SW 1271 (cell line): ENCODE measurements at places on chromosomes 3 and 15.

DNA sequence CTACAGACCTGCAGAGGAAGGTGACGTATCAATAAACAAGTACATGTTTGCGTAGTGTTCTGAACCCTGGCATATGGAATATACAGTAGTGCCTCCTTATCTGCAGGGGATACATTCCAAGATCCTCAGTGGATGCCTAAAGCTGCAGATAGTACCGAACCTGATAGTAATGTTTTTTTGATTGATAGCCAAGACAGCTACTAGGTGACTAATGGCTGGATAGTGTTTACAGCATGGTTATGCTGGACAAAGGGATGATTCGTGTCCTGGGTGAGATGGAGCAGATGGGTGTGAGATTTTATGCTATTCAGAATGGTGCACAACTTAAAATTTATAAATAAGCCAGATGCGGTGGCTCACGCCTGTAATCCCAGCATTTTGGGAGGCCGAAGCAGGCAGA, 55.8 kb upstream of the IGF2BP2 start:
- DNase-seq = no peak

GRCh38 chr3:122942937-122943827, 84.4 kb downstream of the SEMA5B start:
- DNase-seq = peak; percentile 61

DNA sequence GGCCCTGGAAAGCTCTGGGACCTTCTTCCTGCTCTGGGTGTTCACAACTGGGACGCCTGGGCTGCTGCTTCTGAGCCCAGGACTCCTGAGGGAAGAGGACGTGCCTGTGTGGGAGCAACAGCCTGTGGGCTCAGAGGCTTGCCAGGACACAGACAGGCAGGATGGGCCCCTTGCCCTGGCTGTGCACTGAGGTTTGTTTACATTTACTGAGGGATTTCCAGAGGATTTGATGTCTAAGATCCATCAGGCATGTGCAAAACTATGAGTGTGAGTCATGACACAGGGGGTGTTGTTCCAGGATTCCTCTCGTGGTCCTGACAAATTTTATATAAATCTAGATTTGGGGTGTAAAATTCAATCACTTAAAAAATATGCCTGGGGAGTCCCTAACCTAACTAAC, 10.6 kb downstream of the CCR9 start:
- no peak for DNase-seq

- DNase-seq = no peak
These were observed 42.7 kb downstream of the HDGFL3 start for GRCh38 chr15:83164771-83165404.

DNA sequence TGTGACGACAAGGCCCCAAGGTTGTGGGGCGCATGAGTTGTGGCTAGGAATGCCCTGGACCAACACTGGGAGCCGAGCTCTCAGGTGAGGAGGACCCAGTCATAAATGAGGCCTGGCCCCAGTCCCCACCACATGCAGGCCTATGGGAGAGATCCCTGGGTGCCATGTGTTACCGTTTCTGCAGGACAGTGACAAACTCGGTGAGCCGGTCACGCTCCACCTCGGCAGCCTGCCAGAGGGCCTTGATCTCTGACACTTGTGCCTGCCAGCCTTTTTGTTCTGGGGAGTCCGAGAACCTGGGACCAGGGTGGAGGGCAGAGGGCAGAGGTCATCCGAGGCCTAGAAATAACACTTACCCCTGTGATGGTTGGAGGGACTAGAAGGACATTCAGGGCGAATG, 27.7 kb upstream of the HHATL start:
- DNase-seq = no peak

DNA sequence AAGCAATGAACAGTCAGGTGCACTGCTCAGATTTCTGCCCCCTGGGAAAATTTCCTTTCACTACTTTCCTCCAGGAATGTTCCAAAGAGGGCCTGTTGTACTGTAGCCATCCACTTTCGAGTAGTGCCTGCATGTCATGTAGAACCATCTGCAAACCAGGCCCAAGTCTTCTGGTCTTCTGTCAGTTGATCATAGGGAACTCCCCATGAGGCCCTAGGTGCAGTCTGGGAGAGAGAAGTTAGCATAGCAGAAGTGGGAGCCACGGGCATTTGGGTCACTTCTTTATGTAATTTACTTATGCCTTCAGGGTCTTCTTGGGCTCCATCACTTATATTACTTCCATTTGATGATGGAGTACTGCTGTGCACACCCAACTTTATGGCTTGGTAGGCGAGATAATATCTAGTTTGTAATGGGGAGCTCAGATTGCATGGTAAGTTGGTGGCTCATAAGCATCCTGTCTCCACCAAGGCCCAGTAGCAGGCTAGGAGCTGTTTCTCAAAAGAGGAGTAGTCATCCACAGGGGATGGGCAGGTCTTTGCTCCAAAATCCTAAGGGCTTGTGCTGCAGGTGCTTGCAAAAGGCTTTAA, 151.4 kb downstream of the NFKBIZ start:
- no peak for DNase-seq

DNA sequence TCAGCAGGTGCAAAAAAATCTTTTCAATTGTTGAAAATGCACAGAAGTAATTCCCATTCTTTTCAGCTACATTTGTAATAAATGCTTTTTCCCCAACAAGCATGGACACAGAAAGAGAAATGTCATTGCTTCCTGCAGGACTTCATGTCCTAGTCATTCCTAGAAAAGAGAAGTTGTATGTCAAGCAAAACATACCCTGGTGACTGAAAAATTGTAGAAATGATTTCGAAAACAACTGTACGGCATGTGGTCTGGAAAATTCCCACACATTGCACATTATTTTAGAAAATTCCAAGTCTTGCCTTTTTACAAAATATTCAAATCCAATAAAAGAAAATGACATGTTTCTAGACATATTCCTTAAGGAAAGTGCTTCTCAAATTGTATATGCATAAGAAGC, 50.4 kb upstream of the ALCAM start:
- no peak for DNase-seq

GRCh38 chr3:176839901-176840300, 357.4 kb downstream of the TBL1XR1 start:
- no peak for DNase-seq

GRCh38 chr15:79522656-79523055, 90.5 kb downstream of the MINAR1 start:
- no peak for DNase-seq

GRCh38 chr3:144270100-144270499, 298.5 kb downstream of the DIPK2A start:
- DNase-seq = no peak

GRCh38 chr15:90904746-90905145, 1.6 kb downstream of the MAN2A2 start:
- no peak for DNase-seq

DNA sequence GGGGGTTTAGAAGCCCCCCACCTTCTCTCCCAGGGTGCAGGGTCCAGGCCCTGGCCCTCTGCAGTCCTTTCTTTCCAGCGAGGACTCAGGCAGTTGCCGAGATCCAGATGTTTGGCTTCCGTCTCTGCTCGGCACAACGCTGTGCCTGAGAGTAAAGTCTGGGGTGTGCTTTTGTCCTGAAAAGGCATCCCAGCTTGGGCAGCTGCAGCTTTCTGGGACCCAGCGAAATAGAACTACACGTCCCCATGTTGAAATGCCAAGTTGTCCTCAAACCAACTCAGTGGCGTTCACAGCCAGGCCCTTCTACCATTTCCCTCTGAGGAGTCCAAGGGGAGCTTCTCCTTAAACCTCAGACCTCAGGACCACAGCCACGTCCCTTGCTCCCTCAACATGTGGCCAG, 23.1 kb downstream of the FGD5 start:
- DNase-seq = no peak

GRCh38 chr3:13828501-13829265, 51.2 kb downstream of the WNT7A start:
- no peak for DNase-seq

DNA sequence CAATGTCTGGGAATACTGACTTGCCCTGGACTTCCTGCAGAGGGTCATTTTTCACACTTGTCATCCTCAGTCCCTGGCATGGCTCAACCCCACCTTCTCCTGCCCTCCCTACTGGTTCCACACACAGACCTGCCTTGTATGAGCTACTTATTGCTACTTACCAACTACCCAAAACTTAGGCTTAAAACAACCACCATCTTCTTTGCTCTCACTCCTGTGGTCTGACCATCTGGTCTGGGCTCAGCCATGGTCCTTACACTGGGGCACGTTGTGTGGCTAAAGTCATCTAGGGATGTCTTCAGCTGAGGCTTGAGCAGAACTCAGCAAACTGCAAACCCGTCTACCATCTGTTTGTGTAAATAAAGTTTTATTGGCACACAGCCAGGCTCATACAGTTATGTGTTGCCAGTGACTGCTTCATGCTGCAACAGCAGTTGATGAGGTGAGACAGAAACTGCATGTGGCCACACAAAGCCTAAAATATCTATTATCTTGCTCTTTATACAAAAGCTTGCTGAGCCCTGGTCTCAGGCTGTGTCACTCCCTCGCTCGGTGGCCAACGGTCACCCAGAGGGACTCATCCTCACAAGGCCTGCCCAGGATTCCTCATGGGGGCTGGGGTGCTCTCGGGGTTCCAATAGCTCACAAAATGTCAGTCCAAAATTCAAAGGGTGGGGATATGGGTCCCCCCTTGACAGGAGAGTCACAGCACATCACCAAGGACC, 43.5 kb downstream of the KLF15 start:
- DNase-seq = no peak

GRCh38 chr3:177474652-177475355, 277.5 kb upstream of the TBL1XR1 start:
- no peak for DNase-seq

- no peak for DNase-seq
These were observed 512.3 kb upstream of the MDFIC2 start for GRCh38 chr3:70824773-70825172.

DNA sequence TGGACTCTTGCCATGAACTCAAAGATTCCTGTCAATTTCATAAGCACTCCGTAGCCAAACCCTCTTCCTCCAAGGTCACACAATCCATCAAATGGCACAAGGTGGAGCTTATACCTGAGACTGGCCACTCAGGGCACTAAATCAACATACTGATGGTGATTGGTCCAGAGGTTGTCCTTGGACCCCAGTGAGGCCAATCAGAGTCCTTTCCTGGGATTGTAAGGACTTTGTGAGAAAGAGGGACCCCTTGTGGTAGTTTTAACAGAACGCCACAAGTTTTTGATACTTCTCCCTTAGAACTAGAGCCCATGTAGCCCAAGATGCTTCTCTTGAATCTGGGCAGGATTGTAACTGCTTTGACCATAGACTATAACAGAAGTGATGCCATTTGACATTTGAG, 44.4 kb upstream of the LARS2 start:
- DNase-seq = no peak

DNA sequence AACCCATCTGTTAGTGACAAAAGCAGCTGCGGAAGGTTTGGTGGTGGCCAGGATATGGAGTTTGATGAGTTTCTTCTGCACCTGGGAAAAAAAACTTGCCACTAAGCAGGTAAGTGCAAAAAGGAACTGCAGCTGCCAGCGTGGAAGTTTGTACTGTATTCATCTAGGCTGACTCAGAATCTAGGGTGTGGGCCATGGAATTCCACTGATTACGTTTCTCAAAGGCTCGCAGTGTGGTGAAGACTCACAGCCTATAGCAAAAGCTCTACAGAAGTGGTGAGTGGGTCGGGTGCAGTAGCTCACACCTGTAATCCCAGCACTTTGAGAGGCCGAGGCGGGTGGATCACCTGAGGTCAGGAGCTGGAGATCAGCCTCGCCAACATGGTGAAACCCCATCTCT, 334.6 kb upstream of the GRM7 start:
- DNase-seq = no peak

GRCh38 chr3:15601046-15601398, 347 bp downstream of the HACL1 start:
- no peak for DNase-seq

- no peak for DNase-seq
These were observed 10.4 kb upstream of the HDC start for GRCh38 chr15:50275908-50276307.

DNA sequence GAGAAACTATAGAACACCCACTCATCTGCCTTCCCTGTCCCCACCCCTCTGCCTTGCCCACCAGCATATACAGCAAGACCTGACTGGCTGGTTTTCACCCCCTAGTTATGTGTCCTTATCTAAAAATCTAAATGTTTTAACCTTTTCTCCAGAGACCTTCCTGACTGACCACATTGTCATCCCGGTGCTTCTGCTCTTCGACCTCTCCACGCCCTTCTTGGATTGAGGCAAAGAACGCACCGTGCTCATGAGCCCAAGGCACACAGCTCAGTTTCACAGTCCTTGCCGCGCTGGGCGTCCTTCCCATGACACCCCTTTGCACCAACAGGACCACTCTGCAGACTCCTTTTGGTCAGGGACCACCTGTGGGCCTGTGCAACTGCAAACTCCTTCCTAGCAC, 62.7 kb downstream of the B3GNT5 start:
- DNase-seq = no peak

DNA sequence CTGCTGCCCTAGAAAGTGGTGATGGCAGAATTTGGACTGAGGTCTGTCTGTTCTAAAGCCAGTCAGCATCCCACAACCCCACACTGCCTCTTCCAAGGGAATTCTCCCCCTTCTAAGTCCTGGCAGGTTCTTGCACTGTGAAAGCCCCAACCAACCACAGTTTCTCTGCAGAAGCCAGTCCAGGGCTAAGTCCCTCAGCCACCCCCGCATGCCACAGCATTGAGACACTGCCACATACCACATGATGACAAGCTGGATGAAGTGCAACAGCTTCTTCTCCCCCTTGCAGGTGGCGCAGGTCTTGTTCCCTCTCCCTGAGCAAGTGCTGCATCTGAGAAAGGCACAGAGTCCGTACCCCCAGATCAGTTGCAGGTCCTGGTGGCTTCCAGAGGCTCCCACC, 18.6 kb downstream of the SSUH2 start:
- peak; percentile 39 for DNase-seq

DNA sequence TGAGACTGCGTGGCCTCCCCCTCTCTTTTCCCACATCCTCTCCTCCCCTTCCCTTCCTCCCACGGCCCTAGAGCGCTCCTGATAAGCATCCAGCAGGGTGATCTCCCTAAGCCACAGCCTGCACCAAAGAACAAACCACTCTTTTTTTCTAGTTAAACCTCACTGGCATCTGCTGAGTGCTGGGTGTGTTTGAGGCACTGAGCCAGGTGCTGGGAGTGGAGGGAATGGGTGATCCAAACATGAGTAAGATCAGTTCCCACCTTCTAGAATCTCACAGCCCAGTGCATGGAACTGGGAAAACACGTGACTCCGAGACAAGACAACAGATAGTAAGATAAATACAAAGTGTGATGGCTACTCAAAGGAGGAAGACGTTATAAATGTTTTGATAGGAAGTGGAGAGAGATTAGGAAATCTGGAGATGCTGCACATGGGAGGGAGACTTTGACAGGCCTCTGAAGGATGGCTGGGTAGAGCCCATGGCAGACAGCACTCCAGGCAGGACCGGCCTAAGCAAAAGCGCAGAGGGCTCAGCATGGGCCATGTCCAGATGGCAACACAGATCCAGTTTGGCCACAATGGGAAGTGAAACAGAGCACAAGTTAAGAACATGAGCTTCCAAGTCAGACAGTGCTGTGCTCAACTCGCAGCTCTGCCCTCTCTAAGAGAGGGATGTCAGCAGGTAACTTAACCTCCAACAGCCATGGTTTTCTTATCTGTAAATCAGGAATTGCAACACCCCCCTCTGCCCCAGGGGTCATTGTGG, 55.6 kb downstream of the CCR3 start:
- DNase-seq = no peak
